ENCODE measurements at places on chromosomes 11 and 22.
A peak's percentile ranks its signal among the peaks of the same experiment; 100 is the strongest.

- DNase-seq = no peak
Measured at GRCh38 chr11:97717922-97718321, 1302.8 kb upstream of the CNTN5 start.

GRCh38 chr22:20919718-20920117, 2.5 kb downstream of the CRKL start:
- no peak for DNase-seq

- DNase-seq = no peak
Measured at GRCh38 chr11:75809111-75809510, 5.9 kb upstream of the UVRAG start.

GRCh38 chr22:27123880-27124279, 466.5 kb downstream of the MIAT start:
- DNase-seq = no peak

GRCh38 chr11:65927904-65928397, 8.7 kb downstream of the DRAP1 start:
- peak; percentile 62 for DNase-seq

DNA sequence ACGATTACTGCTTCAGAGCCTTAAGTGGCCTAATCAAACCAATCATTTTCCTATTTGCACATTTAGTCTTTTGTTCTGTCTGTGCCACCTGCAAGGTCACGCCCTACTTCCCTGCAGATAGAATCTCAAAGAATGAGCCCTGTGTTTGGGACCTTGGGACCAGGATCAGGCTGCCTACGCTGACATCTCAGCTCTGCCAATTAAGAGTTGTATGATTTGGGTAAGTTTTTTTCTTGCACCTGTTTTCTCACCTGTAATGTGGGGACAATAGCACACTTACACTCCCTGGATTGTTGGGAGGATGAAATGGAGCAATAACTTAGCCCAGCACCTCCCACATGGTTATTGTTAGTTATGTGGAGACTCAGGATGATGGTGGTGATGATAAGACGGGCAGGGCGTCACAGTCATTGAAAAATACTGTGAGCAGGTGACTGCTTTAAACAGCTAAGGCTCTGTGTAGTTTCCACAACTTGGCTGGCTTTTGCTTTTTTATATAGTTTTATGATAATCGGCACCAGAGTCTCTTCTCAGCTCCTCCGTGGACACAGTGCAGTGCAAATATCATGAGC, 155.0 kb downstream of the ADAMTS15 start:
- DNase-seq = no peak

- DNase-seq = no peak
Measured at GRCh38 chr11:34866375-34866774, 49.8 kb downstream of the APIP start.

- DNase-seq = no peak
Measured at GRCh38 chr22:48659404-48659996, 1168.2 kb downstream of the BRD1 start.

- DNase-seq = no peak
Measured at GRCh38 chr11:133657054-133657453, 124.8 kb upstream of the OPCML start.

GRCh38 chr11:12089473-12089872, 20.9 kb upstream of the MICAL2 start:
- DNase-seq = peak; percentile 73

GRCh38 chr11:130729193-130729592, 187.1 kb downstream of the SNX19 start:
- DNase-seq = no peak

DNA sequence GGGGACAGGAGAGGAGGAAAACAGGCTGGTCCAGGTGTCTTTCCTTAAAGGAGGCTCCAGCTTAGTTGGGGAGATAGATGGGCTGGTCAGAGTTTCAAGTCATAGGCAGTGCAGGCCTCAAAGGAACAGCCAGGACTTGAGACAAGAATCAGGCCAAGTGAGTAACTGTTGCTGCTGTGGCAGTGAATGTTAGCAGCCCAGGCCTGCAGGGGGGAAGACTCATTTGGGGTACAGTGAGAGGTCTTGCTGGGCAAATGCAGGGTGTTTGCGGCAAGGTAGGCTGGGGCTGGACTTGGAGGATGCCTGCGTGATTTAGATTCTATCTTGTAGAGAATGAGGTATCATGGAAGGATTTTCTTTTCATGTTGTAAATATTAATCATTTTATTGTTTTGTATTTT, 24.1 kb downstream of the PTPRJ start:
- DNase-seq = no peak

DNA sequence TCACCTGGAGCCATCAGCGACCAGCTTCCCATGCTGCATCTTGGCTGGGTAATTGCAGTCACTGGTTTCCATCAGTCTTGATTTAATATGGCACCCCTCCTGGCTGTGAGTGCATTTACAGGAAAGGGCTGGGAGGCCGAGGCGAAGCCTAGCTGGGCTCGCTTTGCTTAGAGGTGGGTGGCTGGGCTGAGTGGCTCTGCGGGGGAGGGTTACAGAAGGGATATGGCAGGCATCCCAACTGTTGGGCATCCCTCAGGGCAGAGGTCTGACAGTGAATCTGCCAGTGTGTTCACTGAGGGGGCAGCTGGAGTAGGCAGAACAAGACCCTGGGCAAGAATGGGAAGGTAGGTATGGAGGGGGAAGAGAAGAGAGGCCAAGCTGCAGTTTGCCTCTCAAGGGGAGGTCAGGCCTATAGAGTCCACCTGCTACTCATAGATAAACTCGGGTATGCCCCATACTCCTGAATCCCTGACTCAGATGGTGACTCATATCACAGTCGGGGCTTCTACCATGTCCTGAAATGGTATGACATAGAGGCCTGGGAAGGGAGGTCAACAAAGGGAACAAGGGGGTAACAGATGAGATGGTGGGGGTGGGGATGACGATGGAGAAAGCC, 77.5 kb upstream of the PHOX2A start:
- DNase-seq = peak; percentile 78

- no peak for DNase-seq
Measured at GRCh38 chr11:35185696-35186095, 46.7 kb downstream of the CD44 start.

DNA sequence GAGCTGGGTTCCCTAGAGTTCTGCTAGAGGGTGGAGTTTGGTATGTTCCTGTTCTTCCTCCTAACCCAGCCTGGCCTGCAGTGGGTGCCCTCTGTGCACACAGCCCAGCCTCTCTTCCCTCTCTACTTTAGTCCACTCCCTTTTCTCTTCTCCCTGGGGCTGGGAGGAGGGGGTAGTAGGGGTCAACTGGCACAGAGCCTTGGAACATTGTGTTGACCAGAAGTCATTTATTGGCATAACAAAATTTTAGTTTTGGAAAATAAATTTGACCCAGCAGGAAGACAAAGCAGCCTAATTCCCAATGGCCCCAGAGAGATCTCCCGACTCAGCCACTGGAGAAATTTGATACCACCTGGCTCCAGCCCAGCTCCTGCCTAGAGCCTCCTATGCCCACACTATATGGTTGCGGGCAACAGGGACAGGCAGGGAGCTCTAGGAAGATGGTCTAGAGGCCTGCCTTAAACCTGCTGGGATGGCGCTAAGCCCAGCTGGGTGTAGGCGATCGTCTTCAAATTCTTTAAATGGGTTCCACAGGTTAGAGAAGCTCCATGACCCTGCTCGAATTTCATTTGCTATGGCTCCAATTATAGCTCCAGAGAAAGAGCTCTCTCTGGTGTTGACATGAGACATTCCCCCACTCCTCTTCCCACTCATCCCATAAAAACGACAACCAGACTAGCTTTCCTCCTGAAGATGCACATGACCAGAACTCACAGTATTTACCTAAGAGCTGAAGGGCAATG, 9.9 kb downstream of the PCSK7 start:
- DNase-seq = peak; percentile 79

GRCh38 chr11:126871792-126872191, 128.8 kb downstream of the KIRREL3 start:
- no peak for DNase-seq
